ENCODE measurements at places on chromosomes 16 and 17.
A peak's percentile ranks its signal among the peaks of the same experiment; 100 is the strongest.

DNA sequence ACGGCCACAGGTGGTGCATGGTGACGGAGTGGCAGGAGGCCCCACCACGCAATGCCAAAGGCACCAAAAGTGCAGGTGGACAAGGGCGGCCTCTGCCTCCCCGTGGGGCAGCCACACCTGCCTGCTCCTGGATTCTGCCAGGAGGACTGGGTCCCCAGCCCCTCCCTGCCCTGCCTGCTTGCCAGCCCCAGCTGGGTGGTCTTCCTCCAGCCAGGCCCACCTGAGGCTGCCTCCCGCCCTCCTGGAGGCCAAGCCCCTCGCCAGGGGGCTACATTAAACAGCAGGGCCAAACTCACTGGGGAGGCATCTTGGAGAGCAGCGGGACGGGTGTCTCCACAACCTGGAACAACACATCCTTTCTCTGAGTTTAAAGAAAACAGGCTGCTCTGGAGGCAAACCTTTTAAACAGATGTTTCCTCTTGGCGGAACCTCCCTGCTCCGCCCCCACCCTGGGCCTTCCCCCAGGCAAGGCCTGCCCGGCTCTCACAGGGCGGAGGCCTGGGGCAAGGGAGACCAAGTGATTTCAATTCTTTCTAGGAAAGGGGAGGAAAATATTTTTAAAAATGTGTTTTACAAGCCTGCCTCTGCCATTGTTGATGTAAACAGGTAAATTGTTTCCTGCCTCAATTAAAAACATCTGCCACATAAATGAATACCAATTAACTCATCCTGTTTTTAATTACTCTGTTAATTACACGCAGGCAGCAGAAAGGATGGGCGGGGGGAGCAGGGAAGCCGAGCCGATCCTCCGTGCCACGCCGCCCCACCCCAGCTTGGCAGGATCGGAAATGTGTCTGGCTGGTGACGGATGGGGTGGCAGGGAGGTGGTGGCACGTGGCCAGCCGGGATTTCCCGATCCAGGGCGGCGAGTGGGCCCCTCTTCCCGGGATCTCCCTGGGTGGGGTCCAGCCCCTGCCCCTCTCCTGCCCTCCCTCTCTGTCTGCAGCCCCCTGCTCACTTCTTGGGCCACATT lies 54.4 kb upstream of the PABPN1L start:
- peak; percentile 66 for DNase-seq

GRCh38 chr17:19238167-19238505 lies 970 bp downstream of the EPN2 start:
- DNase-seq = peak; percentile 5

DNA sequence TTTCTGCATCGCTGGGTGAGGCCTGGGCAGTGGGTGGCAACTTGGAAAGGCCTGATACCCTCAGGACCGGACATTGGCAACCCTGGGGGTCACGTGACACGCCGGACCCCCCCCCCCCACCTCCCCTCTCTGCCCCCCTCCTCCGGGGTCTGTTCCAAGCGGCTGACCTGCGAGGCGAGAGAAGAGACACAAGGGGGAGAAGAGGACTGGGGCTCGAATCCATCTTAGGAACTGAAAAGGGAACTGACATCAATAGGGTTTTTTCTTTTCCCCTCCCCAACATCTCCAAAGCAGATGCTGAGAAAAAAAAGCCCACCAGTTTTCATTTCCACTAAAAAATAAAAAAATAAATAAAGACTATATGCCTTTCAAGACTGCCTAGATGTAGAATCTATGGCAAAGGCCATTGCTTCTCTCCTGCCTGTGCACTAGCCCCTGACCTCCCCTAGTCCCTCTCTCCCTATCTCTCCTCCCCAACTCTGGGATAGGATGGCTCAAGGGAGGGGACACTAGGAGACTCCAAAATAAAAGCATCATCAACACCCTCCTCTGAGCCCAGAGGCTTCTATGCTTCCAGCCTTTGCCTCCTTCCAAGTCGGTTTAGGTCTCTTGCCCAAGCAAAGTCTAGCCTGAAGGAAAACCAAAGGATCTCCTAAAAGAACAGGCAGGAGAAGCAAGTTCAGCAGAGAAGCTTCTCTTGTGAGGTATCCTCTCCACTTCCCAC lies 7.7 kb upstream of the HOXB2 start:
- no peak for DNase-seq

- no peak for DNase-seq
These were observed 23.2 kb downstream of the COIL start for GRCh38 chr17:56937687-56938086.

DNA sequence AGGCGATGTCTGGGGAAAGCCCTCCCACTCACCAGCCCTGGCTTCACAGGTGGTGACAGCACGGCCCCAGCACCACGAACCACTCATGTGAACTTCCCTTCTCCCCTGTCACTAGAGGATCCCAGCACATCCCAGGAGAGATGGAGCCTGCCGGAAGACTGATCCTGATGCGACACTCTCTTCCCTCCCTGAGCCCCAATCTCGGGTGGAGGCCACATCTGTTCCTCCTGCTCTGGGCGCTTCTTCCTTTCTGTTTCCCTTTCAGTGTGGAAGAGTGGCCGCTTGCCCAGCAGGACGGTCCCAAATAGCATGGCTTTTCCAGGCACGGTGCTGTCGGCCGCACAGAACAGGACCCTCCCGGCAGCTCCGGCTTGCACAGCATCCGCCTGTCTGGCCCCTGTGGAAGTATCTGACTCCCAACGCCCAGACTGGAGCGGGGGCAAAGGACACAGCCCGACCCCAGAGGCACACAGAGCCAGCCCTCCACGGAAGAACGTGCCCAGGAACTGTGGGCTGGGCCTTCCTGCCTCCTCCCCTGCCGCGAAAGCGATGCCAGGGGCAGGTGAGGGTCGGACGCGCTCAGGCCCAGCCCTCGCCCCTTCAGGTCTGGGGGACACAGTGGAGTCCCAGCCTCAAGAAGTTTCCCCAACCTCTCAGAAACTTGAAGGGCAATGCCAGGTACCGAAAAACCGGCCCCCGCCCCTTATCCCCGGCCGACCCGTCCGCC lies 37.6 kb downstream of the CBFA2T3 start:
- DNase-seq = no peak

All from activated naive CD4-positive, alpha-beta T cell treated with anti-CD3 and anti-CD28 coated beads for 36 hours (primary cell).